ENCODE measurements at places on chromosomes 6 and 20.
A peak's percentile ranks its signal among the peaks of the same experiment; 100 is the strongest.

GRCh38 chr6:157909282-157909664 lies 72.4 kb upstream of the SYNJ2 start:
- DNase-seq, result no peak

- no peak for DNase-seq
These were observed 208.4 kb downstream of the MYLK4 start for GRCh38 chr6:2542101-2542857.

GRCh38 chr6:17584241-17584803 lies 15.8 kb upstream of the FAM8A1 start:
- DNase-seq, result no peak

- peak; percentile 12 for DNase-seq
These were observed 118.7 kb downstream of the CLIC5 start for GRCh38 chr6:45896783-45897441.

GRCh38 chr20:31374346-31374745 lies 5.9 kb downstream of the DEFB118 start:
- DNase-seq, result no peak
